ENCODE measurements at places on chromosomes 13 and 19.

GRCh38 chr19:28026636-28027035 is 1186.3 kb downstream of the UQCRFS1 start:
- no peak for DNase-seq

DNA sequence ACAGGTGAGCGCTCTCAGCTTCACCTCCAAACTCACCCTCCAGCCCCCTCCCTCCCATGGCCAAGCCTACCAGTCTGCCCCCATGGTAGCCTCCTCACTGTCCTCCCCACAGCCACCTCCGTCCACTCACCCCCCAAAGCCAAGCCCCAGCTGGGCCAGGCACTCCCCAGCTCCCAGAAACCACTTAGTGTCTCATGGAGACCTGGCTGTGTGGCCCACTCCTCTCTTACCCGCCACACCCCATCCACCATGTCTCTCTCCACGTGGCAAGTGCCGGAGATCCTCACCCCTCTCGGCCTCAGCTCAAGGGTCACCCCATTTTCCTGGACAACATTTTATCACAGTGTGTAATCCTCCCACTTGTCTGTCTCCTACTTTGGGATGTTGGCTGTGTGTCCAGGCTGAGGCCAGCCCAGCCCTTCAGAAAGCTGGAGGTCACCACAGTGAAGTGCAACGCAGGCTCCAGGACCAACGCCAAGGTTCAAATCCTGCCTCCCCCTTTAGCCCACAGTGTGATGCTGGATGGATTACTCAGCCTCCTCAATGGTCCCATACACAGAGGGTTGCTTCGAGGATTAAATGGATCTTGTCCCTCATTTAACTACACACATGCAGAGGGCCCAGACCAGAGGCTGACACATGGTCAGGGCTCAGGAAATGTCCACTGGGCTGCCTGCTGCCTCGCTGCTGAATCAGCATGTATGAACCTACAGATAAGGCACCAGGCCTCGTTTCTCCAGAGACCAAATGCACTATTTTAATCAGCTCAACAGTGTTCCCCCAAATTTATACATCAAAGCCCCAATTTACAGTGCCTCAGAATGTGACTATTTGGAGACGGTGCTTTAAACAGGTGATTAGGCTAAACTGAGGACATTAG is 71.3 kb downstream of the CEBPG start:
- no peak for DNase-seq

GRCh38 chr19:1904860-1905109 is 414 bp upstream of the ADAT3 start:
- no peak for DNase-seq

GRCh38 chr13:32253911-32254399 is 61.2 kb downstream of the ZAR1L start:
- no peak for DNase-seq

GRCh38 chr13:20358022-20358421 is 125.9 kb upstream of the GJB6 start:
- no peak for DNase-seq

- no peak for DNase-seq
These were observed 20.0 kb upstream of the TNFRSF19 start for GRCh38 chr13:23550163-23550562.

DNA sequence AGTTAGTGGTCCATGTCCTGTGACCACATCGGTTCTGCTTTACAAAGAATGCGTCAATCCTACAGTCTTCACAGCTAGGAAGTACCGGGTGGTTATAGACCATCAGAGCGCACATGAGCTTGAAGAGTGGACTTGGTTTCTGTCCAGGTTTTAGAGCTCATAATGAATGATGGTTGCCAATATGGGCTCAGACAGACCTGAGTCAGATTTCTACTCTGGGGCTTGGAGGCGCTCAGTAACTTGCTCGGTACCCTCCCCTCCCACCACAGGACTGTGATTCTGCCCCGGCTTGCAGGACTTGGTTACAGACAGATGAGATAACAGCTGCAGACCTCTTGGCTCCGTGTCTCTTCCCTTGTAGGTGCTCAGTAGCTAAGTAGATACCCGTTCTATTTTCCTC is 284.7 kb downstream of the TSHZ3 start:
- DNase-seq, result no peak

- no peak for DNase-seq
These were observed 11.3 kb downstream of the SLC25A42 start for GRCh38 chr19:19075126-19075525.

GRCh38 chr19:12985049-12985776 is 10.1 kb upstream of the NFIX start:
- DNase-seq, result no peak

DNA sequence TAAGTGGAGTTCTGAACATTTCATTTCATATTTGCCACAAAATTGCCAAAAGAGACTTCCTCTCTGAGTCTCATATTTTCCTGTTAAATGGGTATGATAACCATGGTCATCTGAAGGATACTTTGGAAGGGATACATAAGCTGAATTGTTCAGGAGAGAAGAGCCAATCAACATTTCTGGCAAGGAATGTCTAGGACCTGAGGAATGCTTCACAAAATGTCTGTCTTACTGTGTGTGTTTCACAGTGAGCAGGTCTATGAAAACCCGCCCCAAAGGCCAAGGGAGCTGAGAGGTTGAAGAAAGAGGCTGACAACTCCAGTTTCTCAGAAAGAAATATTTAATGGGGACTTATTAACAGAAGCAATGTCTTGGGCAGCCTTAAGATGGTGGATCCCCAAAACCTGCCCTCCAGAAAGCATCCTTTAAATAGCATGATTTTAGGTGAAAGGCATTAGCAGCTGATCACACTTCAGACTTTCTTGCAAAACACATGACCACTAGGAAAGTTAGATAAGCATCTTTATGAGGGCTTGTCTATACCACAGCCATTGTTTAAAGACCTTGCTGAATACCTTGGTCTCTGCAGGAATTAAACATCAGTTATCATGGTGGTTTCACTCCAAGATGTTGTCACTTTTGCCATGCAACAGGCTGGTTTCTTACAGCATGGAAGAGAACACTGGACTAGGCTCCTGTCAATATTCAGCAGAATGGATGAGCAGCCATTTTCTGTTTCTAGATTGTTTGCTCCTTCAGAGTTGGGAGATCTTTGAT is 78.9 kb downstream of the TNFSF11 start:
- DNase-seq, result no peak
